Activated naive CD8-positive, alpha-beta T cell treated with anti-CD3 and anti-CD28 coated beads for 36 hours (primary cell): ENCODE measurements at places on chromosomes 4 and X. TPM values are rescaled to one million over a fixed set of nuclear protein-coding genes. Genes with fewer than 3 reads are reported as not detected.

- H3K27me3 ChIP-seq, result no peaks in the 10 kb centered on the region
- DNase-seq, result no peak
Measured at GRCh38 chrX:39322496-39322895, 521.2 kb downstream of the MID1IP1 start.

DNA sequence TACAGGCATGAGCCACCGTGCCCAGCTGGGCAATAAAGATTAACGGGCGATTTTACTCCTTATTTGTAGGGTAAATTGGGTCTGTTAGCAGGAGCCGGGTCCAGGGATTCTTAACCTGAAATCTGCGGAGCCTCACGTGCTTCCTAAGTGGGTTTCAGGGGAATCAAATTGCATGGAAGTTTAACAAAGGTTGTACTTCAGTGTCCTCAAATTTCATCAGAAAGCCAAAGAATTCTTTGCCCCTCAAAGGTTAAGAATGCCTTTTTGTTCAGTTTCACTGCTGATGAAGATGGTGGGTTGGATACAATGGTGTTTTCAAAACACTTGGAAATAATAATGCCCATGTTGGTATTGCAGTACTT, 67.9 kb downstream of the AFF1 start:
- H3K27ac ChIP-seq, result no peak overlapping the region
- peaks cover 25% of the 10 kb centered on the region for H3K4me1 ChIP-seq
- no peak overlapping the region for H3K4me3 ChIP-seq
- no peak for DNase-seq
- no peaks in the 10 kb centered on the region for H3K27me3 ChIP-seq
- H3K36me3 ChIP-seq, result no peaks in the 10 kb centered on the region

GRCh38 chr4:26873391-26874026, 12.9 kb downstream of the STIM2 start:
- H3K36me3 ChIP-seq, result peaks cover 44% of the 10 kb centered on the region
- peak overlapping the region; percentile 87 for H3K27ac ChIP-seq
- DNase-seq, result peak; percentile 72

The DNAJB14 gene
- total RNA-seq, result 34.1 TPM

The CCKAR gene
- not detected for total RNA-seq

GRCh38 chr4:156870131-156870530, 101.5 kb downstream of the PDGFC start:
- DNase-seq, result no peak
- H3K27me3 ChIP-seq, result no peaks in the 10 kb centered on the region
- no peak overlapping the region for H3K4me3 ChIP-seq
- no peak overlapping the region for H3K27ac ChIP-seq
- no peaks in the 10 kb centered on the region for H3K36me3 ChIP-seq
- no peaks in the 10 kb centered on the region for H3K4me1 ChIP-seq

- H3K27ac ChIP-seq, result no peak overlapping the region
- no peak overlapping the region for H3K4me3 ChIP-seq
- H3K27me3 ChIP-seq, result no peaks in the 10 kb centered on the region
- peaks cover 16% of the 10 kb centered on the region for H3K36me3 ChIP-seq
Measured at GRCh38 chr4:121668368-121669162, 28.2 kb downstream of the ANXA5 start.

DNA sequence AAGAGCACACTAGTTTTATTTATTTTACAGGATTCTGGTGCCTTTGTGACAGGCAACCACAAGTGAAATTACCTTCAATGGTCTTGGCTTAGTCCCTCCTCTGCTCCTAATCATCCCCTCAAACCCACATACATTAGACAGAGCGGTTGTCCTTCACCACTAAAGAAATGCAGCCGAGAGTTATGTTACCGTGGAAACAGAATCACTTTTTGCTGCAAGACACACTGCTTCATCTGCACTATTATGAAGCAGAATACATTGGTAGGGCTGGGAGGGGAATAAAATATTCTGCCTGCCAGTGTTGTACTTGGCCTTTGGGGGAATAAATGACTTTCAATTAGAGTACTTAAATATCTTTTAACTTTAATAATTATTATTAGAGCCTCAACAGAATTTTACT, 75.2 kb downstream of the ARHGEF38 start:
- no peak overlapping the region for H3K27ac ChIP-seq
- H3K27me3 ChIP-seq, result peaks cover 9% of the 10 kb centered on the region
- H3K4me3 ChIP-seq, result no peak overlapping the region
- DNase-seq, result no peak

The SYAP1 gene
- total RNA-seq, result 20.6 TPM

GRCh38 chr4:8332038-8332857, 62.7 kb downstream of the HTRA3 start:
- no peaks in the 10 kb centered on the region for H3K36me3 ChIP-seq
- DNase-seq, result no peak
- no peaks in the 10 kb centered on the region for H3K4me1 ChIP-seq

DNA sequence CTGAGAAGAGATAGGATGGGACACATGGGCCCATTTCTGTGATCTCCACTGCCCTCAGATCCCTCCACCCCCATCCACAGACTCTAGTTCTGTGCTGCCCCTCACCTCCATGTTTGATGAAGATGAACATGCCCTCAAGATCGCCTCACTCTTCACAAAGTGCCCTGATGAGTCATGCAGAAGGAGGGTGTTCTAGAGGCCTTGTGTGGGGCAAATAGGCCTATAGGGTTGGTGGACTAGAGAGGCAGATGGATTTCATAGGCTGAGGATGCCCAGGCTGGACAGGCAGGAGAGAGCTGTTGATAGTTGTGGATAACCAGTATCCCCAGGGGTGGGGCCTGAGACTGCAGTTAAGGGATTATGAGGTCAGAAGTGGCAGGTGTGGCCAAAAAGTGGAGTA, at the start of gene CXorf65:
Gene CXorf65 (minus strand): TSS at position 314 of the 400 bp plus-strand sequence. CDS start 184 bp downstream, at position 130.
- no peaks in the 10 kb centered on the region for H3K27me3 ChIP-seq
- peak within 1 kb of the TSS; percentile 99 for H3K4me3 ChIP-seq
- DNase-seq, result peak; percentile 28
- peak within 1 kb of the TSS; percentile 96 for H3K27ac ChIP-seq
- peaks cover 55% of the 10 kb centered on the region for H3K4me1 ChIP-seq

GRCh38 chrX:14819769-14820168, 53.1 kb downstream of the FANCB start:
- H3K27ac ChIP-seq, result no peak overlapping the region
- H3K27me3 ChIP-seq, result no peaks in the 10 kb centered on the region
- no peak overlapping the region for H3K4me3 ChIP-seq
- no peaks in the 10 kb centered on the region for H3K4me1 ChIP-seq
- no peak for DNase-seq

The ADH1B gene
- not detected for total RNA-seq

DNA sequence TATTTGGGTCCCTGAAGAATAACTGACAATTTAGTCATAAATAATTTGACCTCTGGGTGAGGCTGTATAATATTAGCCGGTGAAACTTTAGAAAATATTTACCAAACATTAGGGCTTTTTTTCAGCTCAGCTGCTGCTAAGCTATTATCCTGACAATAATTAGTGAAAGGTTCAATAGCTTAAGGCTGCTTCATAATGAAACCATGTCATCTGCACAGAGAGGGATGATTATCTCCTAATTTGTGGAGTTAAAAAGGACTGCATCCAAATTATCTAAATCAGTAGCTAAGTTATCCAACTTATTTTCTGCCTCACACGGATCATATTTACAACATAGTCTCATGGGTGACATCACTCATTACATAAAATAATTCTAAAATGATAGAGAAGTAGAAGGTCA, 1249.8 kb downstream of the RAPGEF2 start:
- no peaks in the 10 kb centered on the region for H3K27me3 ChIP-seq
- H3K4me1 ChIP-seq, result no peaks in the 10 kb centered on the region
- DNase-seq, result no peak
- no peak overlapping the region for H3K4me3 ChIP-seq
- no peak overlapping the region for H3K27ac ChIP-seq
- no peaks in the 10 kb centered on the region for H3K36me3 ChIP-seq

- DNase-seq, result peak; percentile 55
- H3K4me3 ChIP-seq, result peak overlapping the region; percentile 71
- no peaks in the 10 kb centered on the region for H3K27me3 ChIP-seq
- peaks cover 63% of the 10 kb centered on the region for H3K36me3 ChIP-seq
- H3K4me1 ChIP-seq, result peaks cover 84% of the 10 kb centered on the region
Measured at GRCh38 chr4:108107729-108108382, 60.9 kb downstream of the LEF1 start.

- peak overlapping the region; percentile 29 for H3K27ac ChIP-seq
- no peak for DNase-seq
- no peak overlapping the region for H3K4me3 ChIP-seq
- H3K27me3 ChIP-seq, result no peaks in the 10 kb centered on the region
- peaks cover 46% of the 10 kb centered on the region for H3K4me1 ChIP-seq
Measured at GRCh38 chr4:128835498-128836222, 26.2 kb downstream of the JADE1 start.

DNA sequence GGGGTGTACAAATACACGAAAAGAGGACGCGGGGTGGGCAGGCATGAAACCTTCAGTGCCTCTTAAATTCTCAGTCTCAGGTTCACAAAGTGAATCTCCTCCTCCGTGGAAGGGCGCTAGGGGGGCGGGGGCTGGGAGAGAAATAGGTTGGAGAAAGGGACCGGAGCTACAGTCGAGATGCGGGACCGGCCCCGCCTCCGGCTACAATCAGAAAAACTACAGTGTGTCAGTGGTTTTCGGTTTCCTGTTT, 3.4 kb downstream of the MAML3 start:
- H3K27me3 ChIP-seq, result peaks cover 24% of the 10 kb centered on the region
- H3K4me1 ChIP-seq, result peaks cover 28% of the 10 kb centered on the region
- H3K4me3 ChIP-seq, result peak overlapping the region; percentile 88
- no peaks in the 10 kb centered on the region for H3K36me3 ChIP-seq

DNA sequence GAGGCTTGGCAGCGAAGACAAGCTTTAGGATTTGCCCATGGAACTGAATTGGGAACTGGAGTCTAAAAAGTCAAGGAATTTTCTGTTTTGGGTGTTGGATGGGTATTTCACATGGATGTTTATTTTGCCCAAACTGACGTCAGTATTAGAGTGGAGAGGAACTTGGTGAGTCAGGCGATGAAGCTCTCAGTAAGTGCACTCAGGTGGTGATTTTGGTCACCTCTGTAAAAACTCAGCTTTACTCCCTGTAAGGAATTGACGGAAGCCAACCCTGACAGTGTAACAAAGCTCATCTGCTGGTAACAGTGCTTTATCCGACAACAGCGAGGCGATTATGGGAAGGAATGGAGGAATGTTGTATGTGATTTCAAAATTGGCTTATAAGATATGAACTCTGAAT, 77.0 kb upstream of the PGRMC2 start:
- no peak overlapping the region for H3K27ac ChIP-seq
- peaks cover 12% of the 10 kb centered on the region for H3K36me3 ChIP-seq
- peaks cover 2% of the 10 kb centered on the region for H3K4me1 ChIP-seq
- no peak for DNase-seq

DNA sequence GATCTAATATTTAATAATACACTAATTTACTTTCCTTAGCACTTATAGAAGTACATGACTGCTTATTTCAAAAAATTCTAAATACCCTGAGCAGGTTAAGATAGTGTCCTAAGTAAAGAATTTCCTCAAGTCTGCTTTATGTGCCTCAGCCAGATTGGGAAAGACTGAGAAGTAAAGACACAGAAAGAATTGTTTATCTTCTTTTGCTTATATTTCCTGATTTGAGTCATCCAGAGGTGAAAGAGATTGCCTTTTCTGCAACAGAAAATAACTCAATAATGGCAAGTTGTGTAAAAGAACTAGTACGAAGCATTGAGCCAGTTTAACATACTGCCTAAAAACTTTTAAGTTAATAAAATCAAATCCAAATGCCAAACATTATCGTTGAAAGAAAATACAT, 45.0 kb downstream of the NAF1 start:
- H3K27me3 ChIP-seq, result no peaks in the 10 kb centered on the region
- no peak overlapping the region for H3K4me3 ChIP-seq
- no peak for DNase-seq

DNA sequence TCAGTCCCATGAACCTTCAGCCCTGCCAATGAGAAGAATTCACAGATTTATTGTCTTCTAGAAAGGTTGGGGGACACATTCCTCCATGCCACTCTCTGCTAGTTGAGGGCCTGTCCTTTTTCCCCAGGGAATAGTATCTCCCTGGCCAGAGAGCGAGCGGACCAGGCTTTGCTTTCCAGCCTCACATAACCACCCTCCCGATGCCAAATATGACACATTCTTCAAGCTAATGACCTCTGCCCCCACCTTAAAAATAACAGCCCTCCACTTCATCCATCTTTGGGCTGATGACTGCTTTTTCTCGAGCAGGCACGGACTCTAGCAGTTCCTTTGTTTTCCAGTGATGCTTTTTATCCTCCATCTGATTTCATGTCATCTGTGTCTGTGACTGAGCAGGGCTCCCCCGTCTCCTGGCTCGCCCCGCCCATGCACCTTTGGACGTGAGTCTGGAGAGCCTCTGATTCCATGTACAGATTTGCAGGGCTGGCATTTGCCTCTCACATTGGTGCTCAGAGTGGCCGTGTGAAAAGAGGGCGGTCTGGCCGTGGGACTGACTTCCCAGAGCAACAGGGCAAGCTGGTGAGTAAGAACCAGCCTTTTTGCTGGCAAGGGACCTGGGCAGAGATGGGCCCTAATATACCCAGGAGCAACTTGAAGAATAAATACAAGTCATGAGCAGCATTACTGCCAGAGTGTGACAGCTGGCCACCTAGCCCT, 279.8 kb downstream of the BCOR start:
- H3K36me3 ChIP-seq, result no peaks in the 10 kb centered on the region
- no peak overlapping the region for H3K27ac ChIP-seq
- no peak overlapping the region for H3K4me3 ChIP-seq
- no peak for DNase-seq
- H3K27me3 ChIP-seq, result peaks cover 4% of the 10 kb centered on the region
- peaks cover 25% of the 10 kb centered on the region for H3K4me1 ChIP-seq

The GRID2 gene
- total RNA-seq, result not detected

The TMSB15C gene
- total RNA-seq, result 2.2 TPM
